ENCODE measurements at places on chromosomes 7 and 10.

DNA sequence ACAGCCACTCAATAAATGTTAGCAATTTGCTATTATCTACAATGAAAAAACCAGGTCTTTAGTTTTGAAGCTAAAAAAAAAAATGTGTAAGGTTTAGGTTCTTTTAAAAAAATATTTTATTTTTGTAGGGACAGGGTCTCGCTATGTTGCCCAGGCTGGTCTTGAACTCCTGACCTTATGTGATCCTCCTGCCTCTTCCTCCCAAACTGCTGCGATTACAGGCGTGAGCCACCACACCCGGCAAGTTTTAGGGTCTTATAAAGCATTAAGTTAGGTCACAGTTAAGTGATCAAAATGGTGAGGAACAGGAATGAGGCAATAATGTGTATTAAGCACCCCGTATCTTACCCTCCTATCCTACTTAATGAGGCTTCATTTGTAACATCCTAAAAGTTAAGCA lies 774 bp downstream of the SEM1 start:
- DNase-seq, result no peak

DNA sequence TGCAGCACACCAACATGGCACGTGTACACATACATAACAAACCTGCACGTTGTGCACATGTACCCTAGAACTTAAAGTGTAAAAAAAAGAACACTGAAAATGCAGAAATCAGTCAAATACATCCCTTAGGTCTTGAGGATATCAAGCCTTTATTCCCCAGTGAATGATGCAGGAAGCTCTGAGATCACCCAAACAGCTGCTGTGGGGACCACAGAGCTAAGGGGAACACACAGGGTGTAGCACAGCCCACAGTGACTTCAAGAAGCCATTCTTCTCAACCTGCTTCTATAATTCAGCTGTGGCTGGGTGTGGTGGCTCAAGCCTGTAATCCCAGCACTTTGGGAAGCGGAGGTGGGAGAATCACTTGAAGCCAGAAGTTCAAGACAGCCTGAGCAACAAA lies 314.9 kb downstream of the CALN1 start:
- no peak for DNase-seq

- DNase-seq, result no peak
These were observed 197.6 kb upstream of the ZNF32 start for GRCh38 chr10:43846187-43846680.

- DNase-seq, result no peak
These were observed 43.0 kb downstream of the GNA12 start for GRCh38 chr7:2800931-2801688.

DNA sequence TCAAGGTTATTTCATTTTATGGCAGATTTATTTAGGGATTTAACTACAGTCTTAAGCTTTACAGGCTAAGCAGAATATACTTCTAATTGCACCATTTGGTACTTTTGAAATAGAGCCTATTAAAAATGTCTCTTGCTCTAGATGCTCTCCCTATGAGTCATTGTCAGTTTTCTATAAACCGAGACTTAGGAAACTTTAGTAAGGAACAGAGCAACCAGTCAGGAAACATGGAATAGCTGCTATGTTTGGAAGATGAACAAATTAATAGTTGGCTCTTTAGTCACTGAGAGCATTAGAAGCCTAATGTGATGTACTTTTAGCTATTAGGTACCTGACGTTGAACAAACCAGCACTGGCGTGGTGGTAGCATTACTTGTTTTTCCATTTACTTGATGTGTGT lies 35.3 kb downstream of the INPP5F start:
- DNase-seq, result no peak

DNA sequence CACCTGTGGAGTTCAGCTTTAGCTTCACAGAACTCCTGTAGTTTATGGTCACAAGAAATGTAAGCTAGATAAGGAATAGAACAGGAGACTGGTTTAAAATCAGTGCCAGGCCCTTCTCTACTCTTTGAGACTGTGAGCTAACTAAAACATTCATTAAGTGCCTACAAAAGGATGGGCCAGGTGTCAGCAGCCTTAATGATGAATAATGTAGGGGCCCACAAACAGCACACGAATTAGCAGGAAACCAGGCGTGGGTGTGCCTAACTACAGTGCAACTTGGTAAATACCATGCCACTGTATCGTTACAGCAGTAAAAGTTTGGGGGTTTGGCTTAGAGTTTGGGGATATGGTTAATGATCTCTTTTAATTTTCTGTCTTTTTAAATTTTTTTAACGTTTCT lies 6.1 kb upstream of the ABLIM1 start:
- no peak for DNase-seq

DNA sequence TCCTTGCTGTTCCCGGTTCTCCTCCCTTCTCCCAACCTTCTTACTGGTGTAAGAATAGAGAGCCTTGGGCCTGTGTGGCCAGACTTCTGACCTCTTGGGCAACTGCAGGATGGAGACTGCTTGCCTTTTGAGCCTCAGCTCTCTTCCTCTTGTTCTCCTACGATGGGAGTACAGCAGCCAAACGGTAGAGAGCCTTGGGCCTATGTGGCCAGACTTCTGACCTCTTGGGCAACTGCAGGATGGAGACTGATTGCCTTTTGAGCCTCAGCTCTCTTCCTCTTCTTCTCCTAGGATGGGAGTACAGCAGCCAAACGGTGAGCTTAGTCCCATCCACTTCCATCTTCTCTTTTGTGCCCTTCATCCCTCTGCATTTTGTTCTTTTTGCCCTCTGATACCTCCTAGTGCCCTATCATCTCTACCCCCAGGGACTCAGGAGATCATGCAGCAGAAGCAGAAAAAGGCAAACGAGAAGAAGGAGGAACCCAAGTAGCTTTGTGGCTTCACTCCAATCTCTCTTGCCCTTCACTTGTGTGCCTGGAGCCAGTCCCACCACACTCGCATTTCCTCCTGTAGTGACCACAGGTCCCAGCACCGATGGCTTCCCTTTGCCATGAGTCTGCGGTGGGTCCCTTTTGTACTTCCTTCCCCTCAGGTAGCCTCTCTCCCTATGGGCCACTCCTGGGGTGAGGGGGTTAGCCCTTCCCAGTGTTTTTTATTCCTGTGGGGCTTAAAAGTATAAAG lies 15.3 kb downstream of the SLC25A13 start:
- no peak for DNase-seq

GRCh38 chr10:60901561-60902235 lies 42.3 kb downstream of the RHOBTB1 start:
- DNase-seq, result no peak

DNA sequence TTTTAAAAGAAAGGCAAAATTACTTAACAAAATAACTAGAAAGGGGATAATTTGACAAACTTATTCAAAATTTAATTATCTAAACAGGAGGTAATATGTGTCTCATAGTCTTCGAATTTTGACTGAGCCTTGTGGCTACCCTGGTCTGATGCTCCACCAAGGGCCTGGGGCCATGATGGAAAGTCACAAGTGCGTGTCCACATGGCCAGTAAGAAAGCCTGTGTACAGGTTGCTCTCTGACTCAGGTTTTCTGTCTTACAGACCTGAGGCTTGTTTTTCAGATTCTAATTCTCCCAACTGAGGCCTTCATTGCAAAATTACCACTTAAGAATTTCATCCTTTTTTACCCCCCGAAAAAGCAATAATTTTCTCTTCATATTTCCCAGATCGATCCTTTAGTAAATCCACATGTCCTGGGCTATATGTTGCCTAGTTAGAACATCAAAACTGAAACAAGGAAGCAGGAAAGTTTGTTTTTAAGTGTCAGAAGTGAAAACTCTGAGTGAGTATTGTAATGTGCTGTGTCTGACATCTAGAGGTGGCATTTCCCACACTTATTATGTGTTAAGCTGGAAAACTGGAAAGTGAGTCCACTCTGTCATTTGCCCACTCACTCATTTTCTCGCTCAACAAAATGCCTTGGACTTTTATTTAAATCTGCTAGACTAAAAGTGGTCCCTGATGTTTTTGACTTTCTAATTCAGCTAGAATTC lies 10.0 kb downstream of the CYP3A43 start:
- DNase-seq, result no peak

- no peak for DNase-seq
These were observed 22.2 kb downstream of the MRC1 start for GRCh38 chr10:17831341-17831740.

DNA sequence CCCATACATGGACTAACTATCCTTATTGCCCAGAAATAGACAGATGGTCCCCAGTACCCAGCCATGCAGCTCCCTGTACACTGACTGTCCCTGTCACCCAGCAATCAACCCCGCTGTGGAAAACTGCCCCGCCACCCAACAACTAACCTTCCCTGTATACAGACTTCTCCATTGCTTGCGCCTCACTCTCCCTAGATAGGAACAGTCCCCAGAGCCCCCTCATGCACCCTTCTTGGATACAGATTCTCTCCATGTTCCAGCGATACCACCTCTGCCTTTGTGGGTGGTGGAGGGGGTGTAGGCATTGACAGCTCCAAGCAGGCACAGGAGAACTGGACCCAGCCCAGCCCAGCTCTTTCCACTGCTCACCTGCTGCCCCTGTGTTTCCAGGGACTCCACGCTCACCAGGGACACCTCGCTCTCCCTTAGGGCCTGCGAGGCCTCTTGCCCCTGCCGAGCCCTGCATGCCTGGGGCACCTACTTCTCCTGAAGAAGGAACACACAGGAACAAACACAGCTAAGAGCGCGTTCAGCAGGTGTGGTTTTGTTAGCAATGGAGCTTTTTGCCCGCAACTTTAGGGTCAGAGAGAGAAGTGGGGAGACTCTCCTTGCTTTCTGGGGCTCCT lies 7.2 kb downstream of the SFTPD start:
- DNase-seq, result no peak

GRCh38 chr10:6009150-6009549 lies 31.8 kb upstream of the IL15RA start:
- no peak for DNase-seq

DNA sequence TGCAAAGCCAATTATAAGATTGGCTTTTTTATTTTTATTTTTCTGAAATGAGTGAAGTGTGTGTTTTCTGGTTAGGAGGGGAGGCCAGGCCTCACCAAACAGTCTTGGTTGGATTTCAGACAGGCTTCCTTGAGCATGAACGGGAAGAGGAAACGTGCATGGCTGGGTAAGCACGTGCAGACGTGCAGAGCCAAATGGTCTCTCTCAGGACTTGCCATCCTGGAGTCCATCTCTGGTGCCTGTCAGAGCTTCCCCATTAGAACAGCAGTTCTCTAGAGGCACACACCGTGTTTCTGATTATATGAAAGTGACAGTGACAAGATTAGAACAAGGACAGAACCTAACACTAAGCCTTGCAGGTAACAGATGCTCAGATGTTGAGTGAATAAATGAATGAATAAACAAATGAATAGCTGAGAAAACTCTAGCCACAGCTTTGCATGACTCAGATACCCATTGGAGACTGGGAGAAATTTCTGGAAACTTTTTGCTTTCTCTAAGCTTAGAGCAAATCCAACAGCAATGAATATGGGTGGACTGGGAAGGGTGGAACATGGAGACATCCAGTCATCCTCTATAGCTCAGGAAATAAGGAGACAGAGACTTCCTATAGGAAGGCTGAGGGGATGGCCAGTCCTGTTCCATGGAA lies 11.8 kb upstream of the CALD1 start:
- no peak for DNase-seq

- DNase-seq, result no peak
These were observed 252.7 kb downstream of the PRPF18 start for GRCh38 chr10:13839430-13839990.

DNA sequence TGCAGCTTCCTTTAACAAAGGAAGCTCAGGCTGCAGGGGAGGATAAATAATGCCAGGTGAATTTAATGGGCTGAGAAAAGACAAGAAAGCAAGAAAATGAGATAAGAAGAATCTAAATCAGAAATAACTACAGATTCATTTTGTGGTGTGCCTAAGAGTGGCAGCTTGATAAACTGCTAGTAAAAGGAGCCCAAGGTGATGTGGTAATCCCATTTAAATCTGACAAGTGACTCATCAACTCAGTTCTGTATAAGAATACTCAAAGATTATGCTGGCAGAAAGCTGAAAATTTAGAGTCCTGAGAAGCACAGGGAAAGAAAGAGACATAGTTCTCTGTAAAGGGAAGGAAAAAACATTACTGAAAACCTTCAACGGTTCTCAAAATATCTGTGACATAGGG lies 109.4 kb upstream of the PDE1C start:
- DNase-seq, result no peak

DNA sequence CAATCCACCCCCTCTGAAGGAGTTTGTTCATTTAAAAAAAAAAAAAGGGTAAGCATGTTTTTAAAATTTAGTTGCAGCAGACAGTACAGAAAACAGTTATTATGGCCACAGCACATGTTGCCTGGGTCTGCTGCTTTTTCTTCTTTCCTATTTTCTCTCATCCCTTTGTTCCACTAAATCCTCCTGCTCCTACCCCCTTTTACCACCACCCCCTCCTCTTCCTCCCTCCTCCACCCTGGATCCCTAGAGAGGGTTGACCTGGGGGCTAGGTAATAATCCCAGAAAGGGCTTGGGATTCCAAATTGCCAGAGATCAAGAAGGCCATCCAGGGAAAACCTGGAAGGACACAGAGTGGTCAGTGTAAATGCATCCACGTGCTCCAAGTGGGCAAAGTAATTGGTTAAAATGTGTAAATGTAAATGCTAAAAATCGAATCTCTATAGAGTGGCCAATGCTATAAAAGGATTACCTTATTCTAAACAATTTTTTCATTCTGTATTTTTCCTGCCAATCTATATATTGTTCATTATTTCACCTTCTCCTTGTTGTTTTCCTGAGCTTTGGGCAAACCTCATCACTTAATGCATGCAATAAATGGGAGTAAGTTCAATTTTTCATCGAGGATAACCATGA lies 89.0 kb upstream of the PIK3CG start:
- no peak for DNase-seq
